ENCODE measurements at places on chromosomes 4 and X.

- DNase-seq, result no peak
Measured at GRCh38 chrX:7088968-7089615, 58.4 kb upstream of the STS start.

DNA sequence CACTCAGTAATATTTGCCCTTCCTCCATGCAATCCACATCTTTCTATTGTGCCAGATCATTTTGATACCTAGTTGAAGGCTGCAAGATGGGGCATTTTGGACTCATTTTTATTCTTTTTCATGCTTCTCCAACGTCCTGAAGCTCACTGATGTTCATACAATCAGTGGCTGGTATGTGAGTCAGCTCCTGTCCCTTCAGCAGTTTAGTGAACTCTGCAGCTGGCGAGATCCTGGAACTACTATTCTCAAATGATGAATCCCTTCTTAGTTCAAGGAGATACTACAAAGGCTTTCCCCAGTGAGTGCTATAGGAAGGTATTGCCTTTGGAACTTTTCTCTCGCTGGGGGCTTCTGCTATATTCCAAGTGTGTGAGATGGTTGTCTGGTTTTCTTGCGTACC, 9.6 kb upstream of the CCDC149 start:
- DNase-seq, result no peak

DNA sequence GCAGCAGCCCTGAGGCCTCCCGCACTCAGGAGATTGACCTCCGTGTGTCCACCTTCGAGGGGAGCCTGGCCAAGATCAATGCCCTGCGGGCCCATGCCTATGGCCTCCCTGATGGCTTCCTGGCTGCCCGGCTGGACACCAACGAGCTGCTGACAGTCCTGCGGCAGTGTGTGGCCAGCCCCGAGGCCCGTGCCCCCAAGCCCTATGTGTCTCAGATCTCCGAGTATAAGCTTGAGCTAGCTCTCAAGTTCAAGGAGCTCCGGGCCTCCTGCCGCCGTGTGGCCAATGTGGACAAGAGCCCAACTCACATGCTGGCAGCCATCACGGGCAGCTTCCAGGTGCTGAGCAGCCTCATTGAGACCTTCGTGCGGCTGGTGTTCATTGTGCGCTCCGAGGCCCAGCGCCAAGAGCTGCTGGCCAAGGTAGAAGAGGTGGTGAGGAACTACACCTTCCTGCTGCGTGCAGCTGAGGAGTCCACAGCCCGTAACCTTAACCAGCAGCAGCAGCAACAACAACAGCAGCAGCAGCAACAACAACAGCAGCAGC, 25.5 kb upstream of the PRPS1 start:
- DNase-seq, result no peak

- no peak for DNase-seq
Measured at GRCh38 chrX:140712413-140713173, 3.0 kb downstream of the LINC00632 start.

GRCh38 chr4:42398871-42399331, 1.6 kb downstream of the SHISA3 start:
- no peak for DNase-seq

DNA sequence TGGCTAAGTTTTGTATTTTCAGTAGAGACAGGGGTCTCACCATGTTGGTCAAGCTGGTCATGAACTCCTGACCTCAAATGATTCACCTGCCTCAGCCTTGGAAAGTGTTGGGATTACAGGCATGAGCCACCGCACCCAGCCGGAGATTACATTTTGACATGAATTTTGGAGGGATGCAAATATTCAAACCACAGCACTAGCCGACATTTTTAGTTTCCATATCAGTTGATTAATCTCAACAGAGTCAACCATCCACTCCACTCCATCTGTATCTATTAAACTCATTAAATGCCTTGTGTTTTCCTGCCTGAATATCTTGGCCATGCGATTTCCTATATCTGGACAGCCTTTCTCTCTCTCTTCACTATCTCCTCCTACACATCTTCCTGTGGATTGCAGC, 64.1 kb upstream of the PDGFRA start:
- DNase-seq, result no peak

GRCh38 chrX:119187298-119187697, 48.8 kb upstream of the PGRMC1 start:
- no peak for DNase-seq

- no peak for DNase-seq
Measured at GRCh38 chr4:52588771-52589591, 70.1 kb downstream of the USP46 start.

GRCh38 chr4:42149004-42149403, 3.5 kb downstream of the BEND4 start:
- DNase-seq, result no peak

DNA sequence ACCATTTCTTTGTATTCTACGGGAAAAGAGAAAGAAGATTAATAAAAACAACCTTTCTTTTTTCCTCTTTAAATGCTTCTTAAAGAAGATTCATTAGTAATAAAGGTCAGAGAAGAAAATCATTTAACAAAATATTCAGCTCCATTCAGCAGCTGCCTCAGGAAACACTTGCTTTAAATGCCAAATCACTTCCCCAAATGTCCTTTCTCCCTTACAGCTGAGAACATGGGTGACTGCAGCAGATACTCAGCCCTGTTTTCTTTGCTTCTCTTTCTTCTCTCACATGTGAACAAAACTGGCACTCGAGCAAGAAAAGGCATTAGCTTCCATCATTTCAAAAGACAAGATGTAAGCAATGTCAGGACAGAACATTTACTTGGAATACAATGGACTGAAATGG, 120.2 kb downstream of the INPP4B start:
- DNase-seq, result no peak

- DNase-seq, result no peak
Measured at GRCh38 chrX:133045986-133046385, 50.9 kb downstream of the USP26 start.

Data from GM12878 (cell line).